ENCODE measurements at places on chromosomes 16 and 17. TPM values are rescaled to one million over a fixed set of nuclear protein-coding genes. Genes with fewer than 3 reads are reported as not detected.

The PERCC1 gene
- not detected for total RNA-seq

The HOXB3 gene
- 17.3 TPM for total RNA-seq

The C1QTNF8 gene
- not detected for total RNA-seq

The FGF11 gene
- total RNA-seq: 0.58 TPM

The MYO15B gene
- 6.1 TPM for total RNA-seq

The SCN4A gene
- 0.15 TPM for total RNA-seq

The C17orf50 gene
- total RNA-seq: not detected

The KRT32 gene
- not detected for total RNA-seq

The BCL6B gene
- 0.33 TPM for total RNA-seq
